ENCODE measurements at places on chromosomes 12 and 14. TPM values are rescaled to one million over a fixed set of nuclear protein-coding genes. Genes with fewer than 3 reads are reported as not detected.

The PLD4 gene
- total RNA-seq = 0.10 TPM

The KICS2 gene
- 8.5 TPM for total RNA-seq

The PROX2 gene
- total RNA-seq = not detected

The PTGER2 gene
- total RNA-seq = 3.8 TPM

The KLRB1 gene
- not detected for total RNA-seq
